ENCODE measurements at places on chromosomes 5 and 9. TPM values are rescaled to one million over a fixed set of nuclear protein-coding genes. Genes with fewer than 3 reads are reported as not detected.

The TGFBR1 gene
- total RNA-seq, result 75.1 TPM

The SNCAIP gene
- total RNA-seq, result 25.5 TPM

The EIF4E1B gene
- total RNA-seq, result 0.55 TPM

The TMEFF1 gene
- 29.2 TPM for total RNA-seq

The OCLN gene
- total RNA-seq, result 19.7 TPM
